ENCODE measurements at places on chromosomes 2 and 18.

DNA sequence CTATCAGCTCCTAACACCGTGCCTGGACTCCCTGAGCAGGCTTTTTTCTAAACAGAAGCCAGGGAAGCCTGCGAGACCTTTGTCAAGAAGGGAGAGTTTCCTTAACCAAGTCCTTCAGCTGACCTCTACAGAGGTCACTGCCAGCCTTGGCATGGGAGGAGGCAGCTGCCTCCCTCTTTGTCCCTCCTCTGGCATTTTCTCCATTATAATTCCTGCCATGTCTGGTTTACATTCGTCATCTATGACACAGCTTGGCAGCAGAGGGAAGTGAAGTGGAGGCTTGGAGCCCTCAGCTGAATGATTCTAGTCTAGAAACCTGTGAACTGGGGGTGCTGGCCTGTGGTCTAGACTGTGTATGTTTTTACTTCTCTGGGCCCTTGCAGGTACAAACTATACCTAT lies 22.5 kb downstream of the LIPG start:
- peak; percentile 50 for DNase-seq

DNA sequence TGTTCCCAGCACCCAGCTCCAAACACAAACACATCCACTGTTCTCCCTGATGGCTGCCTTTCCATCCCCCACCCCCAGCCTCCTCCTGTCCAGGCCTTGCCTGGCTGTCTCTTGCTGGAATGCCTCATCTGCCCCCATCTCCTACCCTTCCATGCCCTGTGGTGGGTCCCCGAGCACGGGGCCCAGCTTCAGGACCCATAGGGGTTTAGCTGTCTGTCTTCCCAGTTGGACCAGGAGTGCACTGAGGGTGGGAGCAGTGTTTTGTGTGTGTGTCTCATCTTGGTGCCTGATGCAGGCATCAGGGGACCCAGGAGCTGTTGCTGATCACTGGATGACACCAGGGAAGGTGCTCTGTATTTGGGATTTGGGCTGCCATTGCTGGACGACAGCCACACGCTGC lies 34.5 kb downstream of the GLI2 start:
- DNase-seq = no peak

DNA sequence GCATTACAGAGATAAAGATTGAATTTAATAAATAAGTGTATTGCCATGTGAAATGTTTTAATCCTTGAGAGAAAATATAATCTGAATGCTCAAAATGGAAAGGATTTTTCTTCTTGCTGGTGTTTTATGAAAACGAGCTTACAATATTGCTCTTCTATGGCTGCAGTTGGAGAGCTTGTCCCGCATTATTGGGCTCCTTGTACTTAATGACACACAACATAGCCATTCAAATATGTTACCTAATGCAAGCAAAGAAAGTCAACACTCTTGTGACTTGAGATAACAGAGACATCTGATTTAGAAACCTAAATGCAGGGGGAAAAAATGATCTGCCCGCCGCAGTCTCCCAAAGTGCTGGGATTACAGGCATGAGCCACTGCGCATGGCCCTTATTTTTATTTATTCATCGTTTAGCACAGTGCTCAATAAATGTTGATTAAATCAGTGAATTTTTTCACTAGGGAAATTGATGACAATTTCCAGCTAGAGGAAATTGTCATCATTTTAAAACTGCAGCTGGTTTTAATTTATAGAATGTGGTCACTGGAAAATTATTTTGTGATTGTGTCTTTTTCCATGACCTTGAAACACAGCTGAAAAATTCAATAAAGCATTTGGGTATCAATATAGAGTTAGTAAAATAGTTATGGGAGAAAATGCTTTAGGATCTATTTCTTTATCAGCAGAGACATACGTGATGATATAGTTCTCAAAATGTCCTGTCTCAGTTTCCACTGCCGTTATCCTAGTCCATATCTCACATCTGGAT lies 2.4 kb upstream of the PRKD3 start:
- no peak for DNase-seq

DNA sequence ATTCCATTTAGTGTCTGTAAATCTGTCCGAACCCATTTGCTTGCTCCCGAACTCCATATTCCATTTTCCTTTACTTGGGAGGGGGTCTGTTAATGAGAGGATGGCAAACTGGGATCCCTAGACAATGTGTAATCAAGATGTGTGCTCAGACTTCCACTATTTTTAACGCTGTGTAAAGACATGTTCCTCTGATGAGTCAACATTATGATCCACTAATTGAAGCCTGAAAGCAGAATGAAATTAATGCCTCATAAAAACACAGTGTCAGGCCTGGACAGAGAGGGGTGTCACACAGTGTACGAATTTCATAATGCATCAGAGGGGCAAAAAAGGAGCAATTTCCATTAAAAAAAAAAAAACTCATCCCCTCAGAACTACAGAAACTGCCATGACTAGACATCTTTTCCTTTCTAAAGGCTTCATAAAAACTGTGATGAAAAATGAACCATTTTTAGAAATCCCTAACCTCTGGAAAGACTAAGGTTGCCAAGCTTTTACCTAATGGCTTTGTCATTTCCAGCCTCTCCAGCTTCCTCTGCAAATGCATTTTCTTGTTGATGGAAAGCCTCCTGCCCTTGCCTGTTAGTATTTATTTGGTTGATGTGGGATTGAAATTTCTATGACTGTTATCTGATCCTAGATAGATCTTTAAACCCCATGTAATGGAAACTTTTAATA lies 209.2 kb upstream of the DCC start:
- DNase-seq = no peak

GRCh38 chr18:68893354-68893753 lies 95.5 kb downstream of the CCDC102B start:
- DNase-seq = no peak

DNA sequence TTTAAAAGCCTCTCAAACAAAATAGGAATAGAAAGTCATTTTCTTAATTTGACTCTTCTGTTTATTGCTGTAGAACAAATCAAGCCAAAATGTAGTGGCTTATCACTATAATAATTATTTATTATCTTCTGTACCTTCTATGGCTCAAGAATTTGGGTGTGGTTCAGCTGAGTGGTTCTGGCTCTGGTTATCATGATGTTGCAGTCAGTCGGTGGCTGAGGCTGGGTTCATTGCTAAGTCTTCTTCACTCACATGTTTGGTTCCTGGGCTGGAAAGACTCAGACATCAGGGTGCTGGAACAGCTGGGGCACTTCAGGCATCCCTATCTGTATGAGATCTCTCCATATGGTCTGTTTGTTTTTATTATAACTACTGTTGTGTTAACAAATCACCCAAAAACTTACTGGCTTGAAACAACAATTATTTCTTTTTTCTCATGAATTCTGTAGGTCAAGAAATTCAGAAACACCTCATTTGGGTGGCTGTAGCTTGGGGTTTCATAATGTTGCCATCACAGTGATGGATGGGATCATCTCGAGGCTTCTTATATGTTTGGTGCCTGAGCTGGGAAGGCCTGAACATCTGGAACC lies 242.6 kb upstream of the FBXO11 start:
- DNase-seq = no peak

GRCh38 chr2:202609381-202610145 lies 25.2 kb upstream of the FAM117B start:
- DNase-seq = no peak

GRCh38 chr2:206836722-206837121 lies 71.3 kb downstream of the FASTKD2 start:
- no peak for DNase-seq

DNA sequence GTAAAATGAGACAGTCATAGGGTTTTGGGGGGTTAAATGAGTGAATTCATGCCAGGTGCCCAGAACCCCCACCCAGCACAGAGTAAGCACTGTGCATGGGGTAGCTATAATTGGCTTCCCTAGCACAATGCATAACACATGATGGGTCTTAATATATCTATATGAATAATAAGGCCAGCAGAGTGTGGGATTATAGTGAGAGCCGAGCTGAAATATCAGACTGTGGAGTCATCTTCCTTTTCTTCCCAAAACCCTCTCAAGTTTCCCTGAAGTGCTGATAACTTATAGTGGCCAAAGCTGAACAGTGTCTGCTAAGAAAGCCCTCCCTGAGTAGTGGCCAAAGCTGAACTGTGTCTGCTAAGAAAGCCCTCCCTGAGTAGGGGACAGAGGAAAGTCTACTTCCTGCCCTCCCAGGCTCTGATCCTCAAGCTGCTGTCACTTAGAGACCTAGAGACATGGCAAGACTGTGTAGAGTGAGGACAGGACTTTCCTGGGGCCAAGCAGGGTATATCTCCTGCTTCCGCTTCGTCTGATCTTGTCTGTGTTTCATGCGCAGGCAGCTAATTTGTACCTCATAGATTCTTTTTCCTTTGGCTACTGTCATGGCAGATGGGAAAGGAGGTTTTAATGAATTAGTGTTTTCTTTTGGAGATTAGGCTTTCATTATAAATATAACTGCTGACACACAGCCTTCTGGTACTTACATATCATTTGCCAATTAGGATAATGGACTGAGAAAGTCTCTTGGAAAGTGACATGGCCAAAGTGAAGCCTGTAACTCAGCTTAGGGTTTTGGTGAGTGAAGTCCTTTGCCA lies 94.9 kb downstream of the FHOD3 start:
- no peak for DNase-seq

DNA sequence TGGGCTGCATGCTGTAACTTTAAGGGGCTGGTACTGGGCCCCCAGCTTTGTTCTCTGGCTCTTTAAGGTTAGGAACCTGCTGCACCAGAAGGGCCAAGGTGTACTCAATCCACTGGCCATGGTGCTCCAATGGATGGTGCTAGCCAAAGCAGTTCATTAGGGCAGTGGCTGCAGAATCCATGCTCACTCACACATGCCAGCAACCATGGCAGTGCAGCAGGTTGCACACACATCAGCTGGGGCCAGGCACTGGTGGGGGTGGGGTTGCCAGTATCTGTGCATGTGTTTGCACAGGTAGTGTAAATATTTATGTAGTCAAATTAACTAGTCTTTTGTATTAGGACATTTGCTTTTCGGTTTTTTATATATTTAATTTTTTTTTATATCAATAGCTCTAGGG lies 228.3 kb upstream of the EPC2 start:
- no peak for DNase-seq

DNA sequence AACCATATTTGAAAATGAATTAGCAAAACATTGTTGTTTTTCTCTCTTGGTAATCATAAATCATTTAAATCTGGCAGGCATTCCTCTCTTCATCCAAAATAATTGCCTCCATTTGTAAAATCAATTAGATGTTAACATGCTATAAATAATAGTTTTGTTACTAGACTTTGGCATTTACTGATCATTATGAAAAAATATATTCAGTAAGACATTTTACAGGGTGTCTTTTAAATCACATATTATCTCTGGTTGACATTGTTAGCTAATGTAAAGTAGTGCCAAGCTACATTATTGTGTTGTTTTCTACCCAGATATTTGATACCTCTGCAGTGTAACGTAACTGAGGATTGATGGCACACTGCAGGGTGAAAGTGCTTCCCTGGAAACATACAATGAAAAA lies 31.8 kb upstream of the DLX1 start:
- no peak for DNase-seq

GRCh38 chr2:152890736-152891135 lies 172.3 kb downstream of the ARL6IP6 start:
- no peak for DNase-seq

DNA sequence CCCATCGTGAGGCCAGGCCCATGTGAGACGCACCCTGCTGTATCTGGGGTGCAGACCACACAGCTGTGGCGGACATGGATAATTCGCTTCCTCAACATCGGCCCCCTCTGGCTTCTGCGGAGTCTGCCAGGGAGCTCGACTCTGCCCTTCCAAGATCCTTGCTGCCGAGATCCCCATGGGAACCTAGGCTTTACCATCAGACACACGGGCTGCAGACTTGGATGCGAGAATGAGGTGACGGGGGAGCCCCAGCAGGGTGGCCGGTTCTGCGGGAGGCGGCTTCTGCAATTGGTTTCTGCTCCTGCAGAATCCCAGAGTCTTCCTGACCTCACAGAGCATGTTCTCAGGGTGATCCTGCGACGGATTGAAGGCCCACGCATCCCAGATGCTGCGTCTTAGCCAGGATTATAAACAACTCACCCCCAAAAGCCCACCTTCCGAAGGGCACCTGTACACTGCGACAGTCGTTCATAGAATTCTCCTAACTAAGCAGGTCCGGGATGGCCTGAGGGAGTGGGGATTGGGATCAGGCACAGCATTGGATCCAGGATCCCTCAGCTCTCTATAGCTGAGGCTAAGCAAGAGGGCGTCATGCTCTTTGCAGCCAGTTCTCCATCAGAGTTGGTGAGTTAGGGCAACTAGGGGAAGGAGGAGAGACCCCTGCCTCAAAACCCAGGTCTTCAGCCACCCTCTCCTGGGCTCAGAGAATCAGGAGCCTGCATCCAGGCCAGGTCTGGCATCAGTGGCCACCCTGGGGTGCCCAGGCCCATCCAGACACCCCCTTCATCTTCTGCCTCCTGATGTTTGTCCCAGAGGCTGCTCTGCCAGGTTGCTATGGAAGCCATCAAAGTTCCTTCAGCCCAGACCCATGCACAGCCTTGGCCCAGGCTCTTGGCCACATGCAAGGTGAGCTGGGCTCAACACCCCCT lies 74.7 kb upstream of the SNTG2 start:
- DNase-seq = no peak

- no peak for DNase-seq
Observed at GRCh38 chr2:226366920-226367319, 432.7 kb downstream of the IRS1 start.

- DNase-seq = no peak
Observed at GRCh38 chr18:79941473-79942119, 9.9 kb downstream of the SLC66A2 start.

GRCh38 chr2:118130385-118130784 lies 42.1 kb downstream of the INSIG2 start:
- DNase-seq = no peak

DNA sequence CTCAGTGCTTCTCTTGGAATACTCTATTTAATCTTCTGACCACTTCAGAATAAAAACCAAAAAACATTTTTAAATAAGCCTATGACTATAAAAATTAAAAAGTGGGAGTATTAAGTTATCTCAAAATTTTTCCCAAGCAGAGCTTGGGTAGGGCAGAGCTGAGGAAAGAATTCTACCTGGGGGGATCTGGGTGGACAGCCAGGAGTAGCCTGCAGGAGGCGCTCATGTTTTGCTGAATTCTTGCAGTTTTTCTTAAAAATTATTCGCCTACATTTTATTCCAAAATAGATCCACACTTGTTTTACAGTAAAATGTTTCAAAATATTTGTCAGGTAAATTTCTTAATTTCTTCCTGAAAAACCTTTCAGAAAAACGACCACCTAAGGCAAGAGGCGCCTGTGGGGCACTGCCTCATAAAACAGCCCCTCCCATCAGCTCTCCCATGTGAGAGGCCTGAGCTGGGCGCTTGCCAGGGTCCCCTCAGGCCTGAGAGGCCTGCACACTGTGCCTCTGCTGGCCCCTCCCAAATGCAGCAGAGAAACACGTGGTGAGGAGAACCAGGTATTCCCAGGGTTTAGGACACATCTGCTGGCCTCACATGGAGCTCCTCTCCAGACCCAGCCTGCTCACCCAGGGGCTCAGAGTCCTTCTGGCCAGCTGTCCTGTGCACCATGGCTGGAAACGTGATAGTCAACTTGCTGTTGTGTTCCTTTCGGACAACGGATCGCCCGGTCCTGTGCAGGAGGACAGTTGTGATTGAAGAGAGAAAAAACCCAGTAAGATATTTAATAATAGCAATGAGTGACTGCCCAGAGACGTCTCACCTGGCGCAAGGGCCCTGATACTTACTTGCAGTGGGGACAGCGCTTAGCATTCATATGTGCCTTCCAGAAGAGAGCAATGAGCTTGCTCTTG lies 17.5 kb downstream of the POLR1A start:
- DNase-seq = no peak

Measured in spinal cord (tissue), 10 donors.